ENCODE measurements at places on chromosomes 13 and 19.

GRCh38 chr13:51113969-51114368 is 2.9 kb upstream of the C13orf42 start:
- no peak for DNase-seq

GRCh38 chr19:5698635-5699422 is 8.7 kb downstream of the RPL36 start:
- DNase-seq: no peak

DNA sequence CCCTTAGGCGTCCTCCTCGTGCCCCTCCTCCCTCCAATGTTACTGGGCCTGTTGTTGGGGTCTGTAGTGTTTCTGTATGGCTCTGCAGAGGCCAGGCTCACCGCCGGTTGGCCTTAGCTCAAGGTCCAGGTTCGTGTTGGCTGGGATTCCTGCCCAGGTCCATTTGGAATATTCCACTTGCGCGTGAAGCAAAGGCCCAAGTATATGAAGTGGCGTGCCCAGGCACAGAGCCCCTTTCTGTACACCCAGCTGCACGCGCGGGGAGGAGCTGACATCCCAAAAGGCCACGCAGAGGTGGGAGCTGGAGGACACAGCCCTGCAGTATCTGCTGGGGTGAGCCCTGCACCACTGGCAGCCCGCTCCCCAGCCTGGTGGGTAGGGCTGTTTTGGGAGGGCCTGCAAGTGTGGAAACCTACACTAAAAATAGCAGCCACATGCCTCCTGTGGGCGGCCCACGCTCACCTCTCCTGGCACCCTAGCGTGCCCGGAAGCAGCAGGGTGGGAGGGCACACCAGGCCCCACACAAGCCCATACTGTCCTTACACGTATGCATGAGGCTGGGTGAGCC is 30.2 kb downstream of the CRTC1 start:
- DNase-seq: no peak

GRCh38 chr19:4234862-4235201 is 5.5 kb downstream of the EBI3 start:
- DNase-seq: no peak

- no peak for DNase-seq
These were observed 1.2 kb downstream of the DAPK3 start for GRCh38 chr19:3969435-3970312.

DNA sequence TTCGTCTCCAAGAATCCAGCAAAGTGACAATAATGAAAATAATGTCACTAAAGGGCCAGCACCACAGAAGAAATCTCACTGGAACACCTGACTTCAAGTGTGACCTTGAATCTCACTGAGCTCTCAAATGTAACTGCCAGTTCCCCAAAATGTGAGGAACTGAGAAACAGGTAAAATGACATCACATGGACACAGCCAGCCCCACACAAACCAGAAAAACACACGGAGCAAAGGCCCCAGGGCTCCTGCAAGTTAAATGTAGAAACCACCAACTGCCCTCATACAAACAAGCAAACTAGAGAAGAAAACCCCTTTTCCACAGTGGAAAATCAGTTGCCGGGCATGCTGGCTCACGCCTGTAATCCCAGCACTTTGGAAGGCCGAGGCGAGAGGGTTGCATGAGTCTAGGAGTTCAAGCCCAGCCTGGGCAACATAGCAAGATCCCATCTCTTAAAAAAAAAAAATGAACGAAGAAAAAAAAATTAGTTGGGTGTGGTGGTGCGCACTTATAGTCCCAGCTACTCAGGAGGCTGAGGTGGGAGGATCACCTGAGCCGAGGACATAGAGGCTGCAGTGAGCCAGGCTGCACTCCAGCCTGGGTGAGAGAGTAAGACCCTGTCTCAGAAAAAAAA is 8.7 kb upstream of the KANK2 start:
- DNase-seq: no peak

DNA sequence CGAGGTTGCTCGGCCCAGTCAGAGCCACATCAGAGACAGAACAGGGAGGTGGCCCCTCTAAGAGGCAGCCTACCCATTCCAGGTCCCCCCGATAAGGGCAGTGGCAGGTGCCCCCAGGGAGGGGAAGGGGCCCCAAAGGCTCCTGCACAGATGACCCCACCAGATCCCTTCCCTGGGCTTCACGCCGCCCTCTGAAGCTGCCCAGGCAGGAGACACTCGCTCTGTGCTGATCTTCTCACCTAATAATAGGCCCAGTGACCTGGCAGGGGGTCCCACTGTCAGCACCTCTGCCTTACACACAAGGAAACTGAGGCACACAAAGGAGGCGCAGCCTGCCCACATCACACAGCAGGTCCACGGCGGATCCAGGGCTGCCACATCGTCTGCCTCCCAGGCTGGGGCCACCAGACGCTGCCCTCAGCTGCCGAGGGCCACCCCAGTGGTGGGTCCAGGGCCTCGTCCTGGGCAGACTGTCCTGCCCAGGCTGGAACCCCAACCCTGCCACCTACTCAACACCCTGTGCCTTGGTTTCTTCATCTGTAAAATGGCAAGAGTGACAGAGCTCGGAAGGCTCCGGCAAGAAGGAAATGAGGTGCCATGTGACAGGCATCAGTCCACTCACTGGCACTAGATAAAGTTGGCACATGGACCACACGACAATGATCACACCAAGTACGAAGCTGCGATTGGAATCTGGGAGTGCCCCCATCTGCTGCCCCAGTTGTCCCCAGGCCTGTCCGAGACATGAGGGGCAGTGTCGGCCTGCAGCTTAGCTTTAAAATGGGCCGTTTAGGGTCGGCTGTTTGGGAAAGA is 56.5 kb downstream of the KLF2 start:
- DNase-seq: no peak

DNA sequence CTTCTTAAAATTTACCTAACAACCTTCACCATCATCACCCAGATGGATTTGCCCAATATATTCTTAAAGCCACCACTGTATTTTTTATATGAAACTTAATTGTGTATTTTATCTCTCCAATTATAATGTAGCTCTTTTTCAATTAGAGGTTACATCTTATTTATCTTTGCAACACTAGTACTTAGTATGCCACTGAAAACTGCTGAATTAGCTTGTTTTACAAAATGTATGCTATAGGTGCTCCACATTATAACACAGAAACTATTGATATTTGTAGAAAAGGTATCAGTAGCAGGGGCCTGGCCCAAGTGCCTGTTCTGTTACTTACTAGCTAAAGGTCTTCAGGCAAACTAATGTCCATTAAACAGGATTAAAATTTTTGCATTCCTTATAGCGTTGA is 35.8 kb upstream of the PCDH17 start:
- no peak for DNase-seq

DNA sequence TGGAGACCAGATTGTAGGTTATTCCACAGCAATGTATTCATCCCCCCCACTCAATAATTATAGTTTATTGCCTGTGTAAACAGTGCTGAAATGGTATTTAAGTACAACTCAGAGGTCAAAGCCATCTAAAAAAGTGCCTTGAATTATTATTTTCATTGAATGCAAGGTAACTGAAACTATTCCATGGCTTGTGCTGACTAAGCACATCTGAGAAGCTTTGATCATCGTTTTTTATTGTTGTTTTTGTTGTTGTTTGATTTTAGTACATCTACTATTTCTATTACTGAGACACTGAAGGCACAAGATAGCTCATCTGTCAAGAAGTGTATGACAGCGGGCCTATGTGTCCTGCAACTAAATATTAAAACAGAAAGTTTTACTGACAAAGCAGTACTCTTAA is 308.0 kb downstream of the OXGR1 start:
- DNase-seq: no peak

DNA sequence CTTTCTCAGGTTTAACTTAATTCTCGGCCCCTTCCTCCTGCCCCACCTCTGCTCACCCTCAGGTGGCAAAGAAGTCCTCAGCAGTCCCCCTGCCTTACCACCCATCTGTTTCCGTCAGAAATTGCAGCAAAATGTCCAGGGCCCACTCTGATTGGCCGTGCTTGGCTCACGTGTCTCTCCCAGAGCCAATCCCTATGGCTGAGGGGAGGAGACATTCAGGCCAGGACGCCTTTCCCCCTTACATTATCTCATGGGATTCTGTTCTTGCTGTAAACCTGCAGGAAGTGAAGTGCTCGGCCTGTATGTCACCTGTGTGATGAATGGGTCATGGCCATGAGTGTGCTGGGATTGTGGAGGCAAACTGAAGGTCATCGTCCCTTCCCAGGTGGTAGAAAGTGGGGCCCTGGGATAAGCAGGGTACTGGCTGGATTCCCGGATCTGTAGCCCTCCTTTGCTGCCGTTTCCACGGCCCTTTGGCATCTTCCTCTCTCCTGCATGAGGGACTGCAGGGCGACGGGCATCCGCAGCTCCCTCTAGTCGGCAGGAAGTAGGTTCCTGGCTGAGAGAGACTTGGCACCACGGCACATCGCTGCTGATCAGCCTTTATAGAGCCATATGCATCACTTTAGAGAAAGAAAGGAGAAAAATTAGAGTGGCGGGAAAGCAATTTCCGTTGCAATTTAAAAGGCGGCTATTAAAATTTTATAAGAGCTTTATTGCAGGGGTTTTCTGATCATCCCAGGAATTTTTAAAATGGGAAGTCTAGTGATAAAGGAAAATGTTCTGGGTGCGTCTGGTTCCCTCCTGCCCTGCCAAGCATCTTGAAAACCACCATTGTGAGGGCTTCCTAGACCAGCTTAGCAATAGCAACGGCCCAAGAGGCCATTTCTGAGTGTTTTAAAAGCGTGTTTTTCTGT is 118.2 kb downstream of the SIPA1L3 start:
- no peak for DNase-seq

DNA sequence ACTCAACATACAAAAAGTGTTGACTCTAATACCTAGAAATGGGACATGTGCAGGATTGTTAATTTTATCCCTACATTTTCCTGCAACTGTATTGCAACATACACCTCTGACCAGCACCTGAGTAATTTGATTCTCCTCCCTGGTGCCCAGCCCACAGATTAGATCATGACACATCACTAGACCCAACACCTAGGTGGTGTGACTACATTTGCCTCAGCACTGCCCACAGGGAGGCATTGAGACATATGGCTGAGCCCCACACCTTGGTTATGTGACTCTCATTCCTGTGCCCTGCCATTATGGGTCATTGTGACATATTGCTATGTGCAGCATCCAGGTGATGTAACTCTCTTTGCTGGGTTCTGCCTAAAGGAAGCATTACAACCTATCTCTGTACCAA is 13.2 kb upstream of the ZNF254 start:
- no peak for DNase-seq

- DNase-seq: no peak
These were observed 26.0 kb upstream of the UBAC2 start for GRCh38 chr13:99174533-99175100.

DNA sequence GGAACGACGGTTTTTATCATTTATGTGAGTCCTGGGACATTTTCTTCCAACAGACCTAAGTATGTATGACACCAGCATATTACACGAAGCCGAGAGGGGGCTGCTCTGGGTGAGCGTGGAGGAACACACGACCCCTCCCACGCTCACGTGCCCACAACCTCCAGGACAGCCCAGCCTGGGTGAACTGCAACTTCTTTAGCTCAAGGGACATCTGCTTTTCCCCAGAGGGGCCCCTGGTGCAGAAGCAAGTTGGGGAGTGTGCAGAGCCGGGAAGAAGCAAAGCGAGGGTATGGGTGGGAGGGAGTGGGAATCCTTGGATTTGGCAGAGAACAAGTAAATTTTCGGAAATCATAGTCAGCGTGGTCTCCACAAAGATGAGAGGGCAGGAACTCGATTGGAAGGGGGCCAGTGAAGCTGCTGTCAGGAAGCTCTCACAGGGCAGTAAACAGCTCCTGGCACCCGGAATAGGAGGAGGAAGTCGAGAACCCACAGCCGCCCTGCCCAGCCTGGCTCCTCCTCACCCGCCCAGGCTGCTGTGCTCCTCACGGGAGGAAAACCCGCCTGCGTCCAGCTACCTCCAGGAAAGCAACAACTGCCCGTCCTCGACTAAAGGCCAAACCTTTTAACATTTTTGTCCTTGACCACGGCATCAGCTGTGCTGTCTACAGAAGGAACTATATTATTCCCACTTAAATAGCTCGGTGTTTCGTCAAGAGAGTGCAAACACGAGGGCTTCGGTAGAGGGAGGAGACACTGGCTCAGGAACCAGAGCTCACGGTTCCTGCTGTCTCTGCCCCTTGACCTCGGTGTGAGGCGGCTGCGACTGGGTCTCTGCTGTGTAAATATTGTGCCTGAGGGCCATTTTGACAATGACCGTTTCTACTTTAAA is 17.2 kb upstream of the CFAP97D2 start:
- no peak for DNase-seq

DNA sequence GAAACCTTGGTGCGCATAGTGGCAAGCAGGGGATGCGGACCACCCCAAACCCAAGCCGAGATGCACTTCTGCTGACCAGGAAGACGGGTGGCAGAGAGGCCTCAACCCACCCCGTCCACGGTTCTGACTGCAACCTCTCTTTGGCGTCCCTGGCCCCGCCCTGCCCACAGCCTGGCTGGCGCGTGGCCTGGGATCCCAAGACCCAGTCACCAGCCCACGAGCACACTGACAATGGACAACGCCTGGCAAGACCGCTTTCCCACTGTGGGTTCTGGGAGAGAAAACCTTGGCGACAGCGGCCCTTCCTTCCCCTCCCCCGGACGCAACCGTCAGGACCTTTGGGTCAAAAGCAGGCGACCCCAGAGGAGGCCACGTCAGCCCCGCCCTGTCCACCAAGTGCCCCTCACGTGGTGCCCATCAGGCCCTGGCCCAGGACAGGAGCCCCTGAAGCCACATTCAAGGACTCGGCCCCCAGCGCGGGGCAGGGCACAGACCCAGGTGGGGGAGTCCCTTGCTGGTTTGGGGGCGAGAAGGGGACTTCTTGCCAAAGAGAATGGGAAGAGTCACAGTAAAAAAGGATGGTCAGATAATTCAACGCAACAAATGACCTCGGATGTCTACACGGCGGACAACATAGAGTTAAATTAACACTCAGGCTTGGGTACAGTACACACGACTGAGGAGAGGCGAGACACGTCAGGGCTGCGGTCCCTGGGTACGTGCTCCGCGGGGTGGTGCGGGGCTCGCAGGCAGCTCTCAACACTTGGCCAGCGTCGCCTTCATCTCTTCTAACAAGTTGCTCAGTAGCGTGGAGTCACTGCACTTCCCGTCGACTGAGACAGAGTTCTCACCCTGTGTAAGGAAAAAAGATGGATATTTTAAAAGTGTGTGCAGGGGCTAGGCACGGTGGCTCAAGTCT is 5.0 kb downstream of the IZUMO4 start:
- DNase-seq: no peak

GRCh38 chr13:30676672-30677071 is 58.7 kb upstream of the ALOX5AP start:
- DNase-seq: no peak

DNA sequence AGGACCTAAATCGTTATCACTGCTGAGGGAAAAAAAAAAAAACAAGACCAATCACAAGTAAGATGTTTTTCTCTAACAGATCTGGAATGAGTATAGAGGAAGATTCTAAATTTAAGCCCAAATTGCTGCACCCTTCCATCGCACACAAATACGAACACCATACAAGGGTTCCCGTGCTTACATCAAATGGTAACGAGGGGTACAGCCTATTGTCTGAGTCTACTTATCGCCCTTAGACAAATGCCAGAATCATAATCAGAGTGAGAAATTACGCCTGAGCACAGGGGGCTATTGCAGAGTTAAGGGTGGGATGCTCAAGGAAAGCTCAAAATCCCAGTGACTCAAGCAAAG is 603 bp downstream of the ZC3H13 start:
- DNase-seq: no peak

- no peak for DNase-seq
These were observed 209.3 kb downstream of the HS6ST3 start for GRCh38 chr13:96299235-96299634.

Data from activated T-helper 1 cell treated with anti-CD3 and anti-CD28 coated beads, Interleukin-2, amount 50 U/mL, for 16 hours (primary cell).